ENCODE measurements at places on chromosomes 16 and 17.

DNA sequence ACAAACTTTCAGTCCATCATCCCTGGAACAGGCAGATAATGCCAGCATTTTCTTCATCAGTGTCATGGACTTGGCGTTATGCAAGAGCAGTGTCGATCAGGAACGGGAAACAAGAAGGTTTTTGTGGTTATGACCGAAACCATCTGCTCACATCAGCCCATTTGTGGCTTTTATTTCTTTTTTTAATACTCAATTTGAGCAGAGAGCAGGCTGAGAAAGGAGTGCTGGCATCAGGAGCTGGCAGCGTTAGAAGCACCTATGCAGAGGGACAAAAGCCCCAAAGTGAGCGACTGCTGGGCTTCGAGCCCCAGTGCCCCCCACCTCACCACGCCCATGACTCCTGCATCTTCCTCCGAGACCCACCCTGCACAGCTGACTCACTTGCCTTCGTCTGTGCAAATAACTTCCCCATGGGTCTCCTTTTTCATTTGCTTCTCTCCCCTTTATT lies 16.2 kb upstream of the CD300E start:
- DNase-seq, result no peak

DNA sequence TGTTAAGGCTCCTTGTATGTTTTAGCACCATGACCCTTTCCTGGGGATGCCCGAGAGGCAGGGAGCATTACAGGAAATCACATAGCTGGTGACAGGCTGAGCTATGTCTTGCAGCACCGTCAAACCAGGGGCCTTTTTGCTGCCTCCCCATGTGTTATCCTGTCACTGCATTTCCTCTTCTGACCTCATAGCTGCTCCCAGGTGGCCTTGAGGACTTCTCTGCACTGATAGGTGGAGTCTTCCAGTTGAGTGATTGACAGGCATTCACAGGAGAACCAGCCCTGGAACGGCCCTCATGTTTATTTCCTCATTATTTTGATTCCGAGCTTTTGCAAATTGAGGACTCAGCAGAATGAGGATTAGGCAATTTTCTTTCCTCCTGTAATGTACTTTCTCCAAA lies 349.6 kb downstream of the HAPSTR1 start:
- DNase-seq, result no peak

- no peak for DNase-seq
Measured at GRCh38 chr17:57607553-57608120, 137.5 kb downstream of the CCDC182 start.

GRCh38 chr17:350706-351448 lies 1.7 kb downstream of the RPH3AL start:
- DNase-seq, result no peak

GRCh38 chr17:8189041-8189710 lies 804 bp downstream of the BORCS6 start:
- DNase-seq, result no peak

DNA sequence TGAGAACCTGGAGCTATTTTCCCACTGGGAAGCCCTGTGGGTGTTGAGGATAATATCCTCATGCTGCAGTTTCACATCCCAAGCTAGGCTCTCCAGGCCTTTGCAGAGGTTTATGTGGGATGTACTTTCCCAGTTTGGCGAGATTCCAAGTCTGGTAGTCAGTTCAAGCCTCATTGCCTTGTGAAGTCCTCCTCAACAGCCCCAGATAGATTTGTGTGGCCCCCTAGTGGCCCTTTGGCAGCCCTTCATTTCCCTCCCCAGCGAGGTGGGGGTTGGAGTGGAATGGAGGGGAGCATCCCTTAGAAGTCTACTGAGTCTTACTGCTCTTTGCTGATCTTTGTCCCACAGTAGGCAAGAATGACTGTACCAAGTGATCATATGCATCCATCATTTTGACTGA lies 137.9 kb downstream of the CDH11 start:
- no peak for DNase-seq

DNA sequence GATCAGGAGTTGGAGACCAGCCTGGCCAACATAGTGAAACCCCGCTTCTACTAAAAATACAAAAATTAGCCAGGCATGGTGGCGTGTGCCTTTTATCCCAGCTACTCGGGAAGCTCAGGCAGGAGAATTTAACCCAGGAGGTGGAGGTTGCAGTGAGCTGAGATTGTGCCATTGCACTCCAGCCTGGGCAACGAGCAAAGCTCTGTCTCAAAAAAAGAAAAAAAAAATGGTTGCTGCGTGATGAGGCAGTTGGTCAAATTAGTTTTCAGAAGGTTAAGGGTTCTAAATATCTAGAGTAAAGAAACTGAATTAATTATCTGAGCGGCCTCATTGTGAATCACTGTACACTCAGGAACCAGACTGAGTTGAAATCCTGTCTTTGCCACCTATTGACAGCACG lies 3.5 kb upstream of the CD68 start:
- no peak for DNase-seq

DNA sequence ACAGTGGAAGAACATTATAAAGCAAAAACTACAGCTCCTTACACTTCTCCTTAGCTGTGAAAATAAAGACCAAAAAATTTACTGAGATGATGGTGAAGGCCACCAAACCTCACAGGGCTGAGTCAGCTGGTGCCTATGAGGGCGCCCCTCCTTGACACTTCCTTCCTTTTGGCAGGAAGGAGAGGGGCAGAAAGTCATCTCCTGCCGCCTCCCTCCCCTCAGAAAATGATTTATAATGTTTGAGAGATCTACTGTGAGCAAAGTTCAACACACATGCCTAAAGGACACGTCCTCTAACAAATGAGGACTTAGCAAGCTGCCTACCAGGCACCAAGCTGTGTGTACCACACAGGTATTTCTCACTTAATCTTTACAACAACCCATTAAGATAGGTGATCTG lies 245.7 kb downstream of the PRKCA start:
- no peak for DNase-seq

DNA sequence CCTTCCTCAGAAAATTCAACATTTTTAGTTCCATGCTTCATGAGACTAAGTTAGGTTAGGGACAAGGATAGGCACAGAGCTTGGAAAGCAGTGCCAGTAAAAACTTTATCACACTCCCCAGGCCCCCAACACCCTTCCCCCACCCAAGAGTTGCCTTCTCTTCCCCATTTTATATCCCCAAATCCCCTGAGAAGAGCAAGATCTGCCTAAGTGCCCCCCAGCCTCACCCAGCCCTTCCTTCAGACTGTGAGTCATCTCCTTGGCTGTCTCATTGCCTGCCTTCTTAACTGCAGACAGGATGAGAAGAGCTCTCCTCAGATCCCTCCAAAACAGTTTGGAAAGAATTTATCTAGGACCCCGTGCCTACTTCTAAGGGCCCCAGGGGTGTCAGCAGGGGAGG lies 55.8 kb downstream of the NEUROD2 start:
- peak; percentile 63 for DNase-seq

DNA sequence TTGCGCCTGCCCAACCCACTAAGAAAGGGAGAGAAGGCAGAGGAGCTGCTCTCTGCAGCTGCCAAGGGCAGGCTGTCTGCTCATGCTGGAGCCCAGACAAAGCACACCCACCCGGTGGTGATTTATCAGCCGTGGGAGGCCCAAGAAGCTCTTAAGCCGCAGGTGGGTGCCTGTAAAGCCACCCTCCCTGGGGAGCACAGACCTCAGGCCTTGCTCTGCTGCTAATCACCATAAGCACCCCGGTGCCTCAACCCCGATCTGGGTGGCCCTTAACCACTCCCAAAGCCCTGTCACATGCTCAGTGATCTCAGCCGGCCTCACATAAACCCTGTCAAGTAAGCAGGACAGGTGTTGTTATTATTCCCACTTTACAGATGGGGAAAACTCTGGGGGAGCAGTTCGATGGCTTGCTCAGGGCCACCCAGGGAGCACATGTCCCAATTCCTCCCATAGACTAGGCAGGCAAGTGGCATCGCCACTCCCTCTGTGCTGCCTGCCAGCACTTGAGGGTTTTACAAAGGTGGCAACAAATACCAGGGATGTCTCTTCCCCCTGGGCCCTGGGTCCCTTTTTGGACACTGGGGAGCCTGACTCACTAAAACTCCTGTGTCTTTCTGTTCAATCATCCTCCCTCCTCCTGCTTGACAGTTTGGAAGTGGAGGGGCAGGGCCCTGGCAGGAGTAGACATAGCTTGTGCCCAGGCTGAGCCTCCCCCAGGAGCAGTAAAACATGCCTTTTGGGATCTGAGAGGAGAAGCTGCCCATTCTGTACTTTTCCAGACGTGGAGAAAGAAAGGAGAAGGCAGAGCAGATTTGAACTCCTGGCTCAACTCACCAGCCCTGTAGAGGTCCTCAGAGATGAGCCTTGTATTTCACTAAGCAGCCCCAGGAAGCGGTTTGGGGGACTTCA lies 299.3 kb downstream of the SOX9 start:
- DNase-seq, result no peak

GRCh38 chr17:21191698-21192097 lies 22.3 kb downstream of the TMEM11 start:
- DNase-seq, result no peak

GRCh38 chr16:81458827-81459598 lies 14.4 kb downstream of the CMIP start:
- no peak for DNase-seq

GRCh38 chr16:66988197-66988788 lies at the start of gene CES4A:
TSS of gene CES4A (plus strand) at chr16:66988589. CDS start at chr16:66988773, 184 bp downstream.
- no peak for DNase-seq

- no peak for DNase-seq
Measured at GRCh38 chr17:63222655-63223054, 223.5 kb downstream of the CYB561 start.

DNA sequence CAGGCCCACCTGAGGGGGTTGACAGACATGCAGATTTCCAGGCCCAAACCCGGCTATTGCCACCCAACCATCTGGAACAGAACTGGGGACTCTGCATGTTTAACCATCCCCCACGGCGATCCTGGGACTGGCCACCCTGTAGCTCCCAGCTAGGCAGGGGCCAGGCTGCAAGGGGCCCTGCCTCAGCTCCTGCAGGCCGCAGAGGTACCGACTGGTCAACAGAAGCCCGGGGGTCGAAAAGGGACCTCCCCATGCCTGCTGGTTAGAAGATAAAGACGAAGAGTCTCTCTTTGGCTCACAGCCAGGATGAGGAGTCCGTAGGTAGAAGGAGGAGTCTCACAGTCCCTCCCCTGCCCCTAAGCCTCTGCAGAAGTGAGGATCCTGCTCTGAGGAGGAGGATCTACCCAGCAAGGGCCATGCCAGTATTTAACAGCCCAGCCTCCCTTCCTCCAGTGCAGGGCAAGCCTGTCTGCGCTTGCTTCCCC lies 223.4 kb upstream of the TNRC6C start:
- peak; percentile 61 for DNase-seq

DNA sequence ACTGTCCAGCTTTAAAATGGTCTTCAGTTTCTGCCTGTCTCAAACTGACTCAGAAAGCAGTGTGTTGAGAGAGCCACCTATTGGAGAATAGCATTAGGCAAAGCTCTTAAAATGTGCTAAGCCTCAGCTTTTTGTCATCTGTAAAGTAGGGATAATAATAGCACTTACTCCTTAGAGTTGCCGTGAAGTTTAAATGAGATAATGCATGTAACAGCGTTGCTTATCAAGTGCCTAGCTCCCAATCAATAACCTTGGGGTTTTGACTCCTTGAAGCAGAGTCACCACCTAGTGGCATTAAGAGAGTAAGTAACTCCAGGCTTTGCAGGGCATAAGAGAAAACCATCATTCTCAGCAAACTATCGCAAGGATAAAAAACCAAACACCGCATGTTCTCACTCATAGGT lies 163.3 kb downstream of the HS3ST2 start:
- DNase-seq, result peak; percentile 76

GRCh38 chr17:11330826-11331225 lies 89.8 kb downstream of the SHISA6 start:
- DNase-seq, result peak; percentile 29

- DNase-seq, result no peak
Measured at GRCh38 chr17:64323774-64324173, 60.7 kb upstream of the TEX2 start.

GRCh38 chr16:978403-978802 lies 3.2 kb upstream of the SOX8 start:
- no peak for DNase-seq

DNA sequence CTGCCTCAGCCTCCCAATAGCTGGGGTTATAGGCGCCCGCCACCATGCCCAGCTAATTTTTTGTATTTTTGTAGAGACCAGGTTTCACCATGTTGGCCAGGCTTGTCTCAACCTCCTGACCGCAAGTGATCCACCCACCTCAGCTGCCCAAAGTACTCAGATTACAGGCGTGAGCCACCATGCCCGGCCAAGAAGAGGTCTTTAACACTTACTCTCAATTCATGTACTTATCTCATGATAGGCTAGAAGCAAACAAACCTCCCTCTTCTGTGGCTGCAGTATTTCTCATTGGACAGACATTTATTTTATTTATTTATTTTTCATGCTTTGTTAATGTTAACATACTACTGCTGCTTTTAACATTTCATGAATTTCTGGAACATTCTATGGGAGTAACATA lies 7.0 kb upstream of the NT5C start:
- no peak for DNase-seq

DNA sequence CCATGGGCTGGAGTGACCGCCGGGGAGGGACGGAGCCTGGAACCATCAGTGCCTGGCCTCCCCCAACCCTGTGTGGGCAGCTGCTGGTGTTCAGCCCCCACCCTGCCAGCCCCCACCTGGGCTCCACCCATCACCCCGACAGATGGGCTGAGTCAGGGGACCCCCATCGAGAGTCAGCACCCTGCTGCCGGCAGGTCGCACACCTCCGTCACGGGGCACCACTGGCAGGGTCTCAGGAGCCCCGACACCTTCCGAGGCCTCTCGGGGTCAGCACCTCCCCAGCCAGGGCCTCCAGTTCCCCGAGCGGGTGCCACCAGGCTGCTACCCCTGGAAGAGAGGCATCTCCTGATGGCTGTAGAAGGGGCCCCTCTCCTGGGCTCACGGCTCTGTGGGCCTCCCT lies 38.3 kb upstream of the ACSF3 start:
- no peak for DNase-seq

DNA sequence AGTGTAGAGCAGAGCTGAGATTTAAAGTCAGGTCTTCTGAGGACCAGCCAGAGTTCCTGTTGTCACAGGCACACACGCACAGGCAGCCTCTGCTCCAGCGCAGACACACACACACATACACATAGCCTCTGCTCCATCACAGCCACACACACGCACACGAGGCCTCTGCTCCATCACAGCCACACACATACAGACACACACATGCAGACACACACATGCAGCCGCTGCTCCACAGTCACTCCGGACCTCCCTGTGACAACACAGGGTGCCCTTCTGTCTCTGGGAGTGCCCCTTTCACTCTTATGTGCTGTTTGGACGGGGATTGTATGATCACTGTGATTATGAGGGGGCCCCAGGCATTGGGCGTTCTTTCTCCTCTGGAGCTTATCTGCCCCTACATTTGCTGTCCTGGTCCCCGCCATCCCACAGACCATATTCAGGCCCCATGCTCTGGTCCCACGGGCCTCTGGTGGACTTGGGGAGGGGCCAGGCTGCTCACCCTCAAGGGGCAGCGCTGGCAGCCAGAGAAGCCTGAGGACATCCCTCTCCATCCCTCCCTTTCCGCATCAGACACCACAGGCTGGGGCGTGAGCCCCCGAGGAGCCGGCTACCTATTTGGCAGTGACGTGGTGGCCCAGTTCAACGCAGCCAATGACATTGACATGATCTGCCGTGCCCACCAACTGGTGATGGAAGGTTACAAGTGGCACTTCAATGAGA lies 7.5 kb downstream of the TBX6 start:
- no peak for DNase-seq

- DNase-seq, result no peak
Measured at GRCh38 chr17:56600256-56600655, 6.8 kb downstream of the NOG start.

Data from brain (organoid and tissue), 16 donors.